Thoracic aorta (tissue), 2 donors: ENCODE measurements at places on chromosomes 2 and 18. TPM values are rescaled to one million over a fixed set of nuclear protein-coding genes. Genes with fewer than 3 reads are reported as not detected.

GRCh38 chr2:237604960-237605359 lies 14.4 kb upstream of the RAB17 start:
- no peak for DNase-seq

- no peak for DNase-seq
Observed at GRCh38 chr2:38156436-38156835, 80.5 kb upstream of the CYP1B1 start.

DNA sequence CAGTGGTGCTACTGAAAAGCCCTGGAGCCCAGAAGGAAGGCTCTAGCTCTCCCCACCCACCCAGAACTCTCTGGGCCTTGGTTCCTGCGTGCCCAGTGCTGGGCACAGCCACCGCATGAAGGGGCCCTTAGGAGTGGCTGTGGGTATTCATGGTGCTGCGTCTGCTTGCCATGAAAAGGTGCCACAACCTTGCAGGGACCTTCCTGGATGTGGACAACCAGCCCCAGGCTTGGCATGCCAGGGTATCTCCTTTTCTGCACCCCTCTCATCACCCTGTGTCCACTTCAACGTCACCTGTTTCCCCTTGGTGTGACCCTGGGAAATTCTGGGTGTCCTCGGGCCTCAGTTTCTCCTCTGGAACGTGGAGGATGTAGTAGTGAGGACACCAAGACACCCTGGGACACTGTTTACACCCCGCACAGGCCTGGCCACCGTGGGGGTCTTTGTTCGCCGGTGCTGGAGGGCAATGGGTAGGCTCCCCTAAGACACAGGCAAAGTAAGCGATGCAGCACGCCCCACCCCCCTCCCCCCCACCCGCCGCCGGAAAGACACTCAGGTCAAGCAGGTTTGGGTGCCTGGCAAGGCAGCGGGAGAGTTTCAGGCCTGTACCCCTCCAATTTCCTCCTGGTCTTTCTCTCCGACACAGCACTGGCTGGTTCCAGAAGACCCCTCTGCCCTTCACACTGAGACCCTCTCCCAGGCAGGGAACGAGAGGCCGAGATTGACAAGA lies 34.8 kb upstream of the TAF1B start:
- no peak for DNase-seq

DNA sequence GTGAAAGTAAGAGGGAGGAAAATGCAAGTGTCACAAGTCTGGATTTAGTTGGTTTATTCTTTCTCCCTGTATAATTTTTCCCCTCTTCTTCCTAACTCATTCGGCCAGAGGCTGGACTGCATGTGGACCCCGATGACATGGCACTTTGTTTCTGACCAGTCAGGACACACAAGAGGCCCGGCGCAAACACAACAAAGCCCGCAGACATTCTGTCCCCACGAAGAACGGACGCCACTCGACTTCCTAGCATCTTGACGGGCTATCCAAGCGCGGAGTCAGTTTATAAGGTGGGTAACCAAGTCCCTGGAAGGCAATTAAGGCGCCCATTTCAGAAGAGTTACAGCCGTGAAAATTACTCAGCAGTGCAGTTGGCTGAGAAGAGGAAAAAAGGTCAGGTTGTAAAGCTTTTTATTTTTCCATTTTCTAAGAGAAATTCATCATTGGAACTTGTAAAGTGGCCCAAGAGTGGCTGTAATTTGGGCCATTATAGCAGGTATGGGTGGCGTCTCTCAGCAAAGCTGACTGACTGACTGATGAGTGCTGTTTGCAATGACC lies at the start of gene TPO:
Gene TPO (plus strand): TSS at position 308 of the 555 bp plus-strand sequence. CDS start 946 bp downstream, outside the sequence.
- no peak for DNase-seq

DNA sequence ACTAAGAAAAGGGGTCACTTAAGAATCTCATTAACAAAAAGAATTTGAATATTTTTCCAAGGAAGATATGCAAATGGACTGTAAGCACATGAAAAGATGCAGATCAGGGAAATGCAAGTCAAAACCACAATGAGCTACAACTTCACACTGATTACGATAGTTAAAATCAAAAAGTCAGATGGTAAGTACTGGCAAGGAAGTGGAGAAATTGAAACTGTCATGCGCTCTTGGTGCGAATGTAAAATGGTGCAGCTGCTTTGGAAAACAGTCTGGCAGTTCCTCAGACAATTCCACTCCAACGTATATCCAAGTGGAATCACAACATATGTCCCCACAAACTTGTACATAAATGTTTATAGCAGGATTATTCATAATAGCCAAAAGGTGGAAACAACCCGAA lies 81.4 kb downstream of the MSH2 start:
- DNase-seq = no peak

DNA sequence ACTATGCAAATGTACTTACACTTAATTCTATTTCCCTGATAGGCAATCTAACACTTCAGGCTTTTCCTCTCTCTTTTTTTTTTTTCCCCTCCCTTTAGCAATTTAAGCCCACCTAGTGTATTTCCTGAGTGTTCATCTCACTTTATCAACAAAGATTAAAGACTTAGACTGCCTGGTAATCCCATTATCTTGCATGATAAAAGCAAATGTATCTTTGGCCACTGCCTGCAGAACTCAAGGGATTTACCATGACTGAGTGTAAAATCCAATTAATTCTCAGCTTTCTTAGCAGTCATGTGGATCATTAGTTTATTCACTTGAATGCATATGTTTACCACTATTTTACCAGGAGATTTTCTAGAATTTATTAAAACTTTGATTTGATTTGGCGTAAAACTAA lies 1102.2 kb upstream of the GYPC start:
- DNase-seq = no peak

DNA sequence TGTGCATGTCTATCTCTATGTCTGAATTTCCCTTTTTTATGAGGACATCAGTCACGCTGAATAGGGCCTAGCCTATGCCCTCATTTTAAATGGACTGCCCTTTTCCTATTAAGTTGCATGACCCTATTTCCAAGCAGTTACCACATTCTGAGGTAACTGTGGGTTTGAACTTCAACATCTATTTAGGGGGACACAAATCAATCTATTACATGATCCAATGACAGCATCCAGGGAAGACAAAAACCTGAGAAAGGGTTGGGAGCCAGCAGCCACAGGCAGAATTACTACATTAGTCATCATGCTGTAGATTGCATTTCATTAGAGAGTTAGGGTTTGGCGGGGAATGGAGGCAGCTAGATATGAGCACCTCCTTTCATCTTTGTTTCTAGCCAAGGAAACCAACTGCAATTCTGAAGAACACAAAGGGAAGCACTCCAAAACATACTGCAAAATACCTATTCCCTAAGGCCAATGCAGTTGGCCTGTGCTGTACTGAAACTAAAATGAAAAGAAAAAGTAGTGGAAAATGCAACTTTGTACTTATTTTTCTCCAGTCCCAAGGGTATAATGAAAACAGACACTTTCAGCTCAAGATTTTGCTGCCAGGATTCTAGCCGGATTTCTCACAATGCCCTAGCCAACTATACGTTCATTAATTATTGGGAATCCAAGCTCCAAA lies 40.4 kb upstream of the C1D start:
- DNase-seq = no peak

DNA sequence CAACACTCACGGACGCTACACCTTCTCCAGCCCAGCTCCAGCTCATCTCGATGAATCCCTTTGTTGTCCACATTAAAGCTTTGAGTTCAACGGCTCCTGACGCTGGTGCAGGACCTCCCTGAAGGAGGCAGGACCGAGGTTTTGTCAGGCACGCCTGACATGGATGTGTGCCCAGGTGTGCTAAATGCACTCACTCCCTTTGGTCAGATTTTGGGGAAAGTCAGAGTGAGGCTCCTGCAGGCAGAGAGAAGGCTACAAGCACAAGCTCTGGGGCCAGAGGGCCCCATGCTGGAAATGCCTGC lies 78.6 kb downstream of the NDUFA10 start:
- no peak for DNase-seq

DNA sequence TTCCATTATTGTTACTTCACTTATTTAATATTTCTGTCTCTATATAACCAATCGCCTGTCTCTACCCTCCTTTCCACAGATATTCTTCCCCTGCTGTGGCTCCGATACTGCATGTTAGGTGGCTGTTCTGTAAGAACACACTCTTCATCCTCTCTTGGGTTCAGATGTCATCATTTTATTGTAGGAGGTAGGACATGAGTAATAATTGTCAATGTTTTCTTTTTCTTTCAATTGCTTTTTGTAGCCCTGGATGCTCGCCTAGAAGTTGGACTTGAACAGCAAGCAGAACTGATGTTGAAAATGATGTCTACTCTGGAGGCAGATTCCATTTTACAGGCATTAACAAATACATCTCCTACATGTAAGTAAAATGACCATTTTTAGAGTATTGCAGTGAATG lies 128.6 kb downstream of the BIRC6 start:
- no peak for DNase-seq

- DNase-seq = no peak
Observed at GRCh38 chr18:21991886-21992285, 177.5 kb upstream of the GATA6 start.

DNA sequence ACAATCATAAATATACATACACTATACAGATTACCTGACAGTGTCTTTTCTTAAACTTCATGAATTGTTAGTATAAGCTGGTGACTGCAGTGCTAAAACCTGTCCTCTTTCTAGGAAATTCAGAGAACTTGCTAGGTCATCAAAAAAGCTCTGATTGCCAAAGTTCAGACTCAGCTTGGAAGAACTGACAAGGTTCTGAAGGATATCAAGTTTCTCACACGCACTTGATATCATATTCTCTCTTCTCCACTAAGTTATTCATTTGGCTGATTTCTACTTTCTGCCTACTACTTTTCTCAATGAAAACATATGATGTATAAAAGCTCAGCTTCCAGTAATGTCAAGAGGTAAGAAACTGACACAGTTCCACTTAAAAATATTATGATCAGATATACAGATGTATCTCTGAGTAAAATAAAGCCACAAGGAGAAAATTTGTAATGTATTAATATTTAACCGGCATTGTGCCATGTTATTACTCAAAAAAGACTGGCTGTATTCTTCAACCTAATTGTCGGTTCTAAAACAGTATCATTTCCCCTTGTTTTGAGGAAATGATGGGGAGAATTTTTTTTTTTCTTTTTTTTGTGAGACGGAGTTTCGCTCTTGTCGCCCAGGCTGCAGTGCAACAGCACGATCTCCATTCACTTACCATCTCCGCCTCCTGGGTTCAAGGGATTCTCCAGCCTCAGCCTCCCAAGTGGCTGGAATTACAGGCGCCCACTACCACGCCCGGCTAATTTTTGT lies 2.4 kb downstream of the OSBPL1A start:
- no peak for DNase-seq

DNA sequence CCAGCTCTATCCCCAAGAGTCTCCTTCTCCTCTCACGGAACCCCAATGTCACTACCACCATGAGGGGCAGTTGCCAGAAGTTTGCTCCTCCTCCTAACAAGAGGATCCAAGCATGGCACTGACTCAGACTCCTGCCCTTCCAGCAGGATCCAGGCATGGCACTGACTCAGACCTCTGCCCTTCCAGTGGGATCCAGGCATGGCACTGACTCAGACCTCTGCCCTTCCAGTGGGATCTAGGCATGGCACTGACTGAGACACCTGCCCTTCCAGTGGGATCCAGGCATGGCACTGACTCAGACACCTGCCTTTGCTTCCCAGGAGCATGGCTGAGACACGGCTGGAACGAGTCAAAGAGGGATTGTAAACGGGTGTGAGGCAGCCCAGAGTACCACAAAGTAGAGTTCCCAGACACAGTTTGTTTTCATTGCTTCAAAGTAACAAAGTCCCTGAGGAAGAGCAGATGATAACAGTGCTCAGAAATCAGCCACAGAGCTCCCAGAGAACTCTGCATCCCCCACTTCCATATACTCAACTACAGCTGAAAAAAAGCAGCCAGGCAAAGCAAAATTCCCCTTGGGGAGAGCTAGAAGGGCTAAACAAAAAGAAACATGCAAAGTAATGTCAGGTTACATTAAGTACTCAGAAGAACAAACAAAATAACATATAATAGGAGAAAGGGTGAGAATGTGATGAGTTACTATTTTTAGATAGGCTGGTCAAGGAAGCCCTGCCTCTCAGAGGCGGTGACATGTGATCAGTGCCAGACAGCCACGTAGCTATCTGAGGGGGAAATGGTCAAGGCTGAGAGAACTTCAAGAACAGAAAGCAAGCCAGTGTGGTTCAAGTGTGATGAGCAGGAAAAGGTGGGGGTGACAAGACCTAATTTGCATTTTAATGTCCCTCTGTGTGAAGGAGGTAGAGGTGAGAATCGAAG lies 3.0 kb downstream of the BUB1 start:
- no peak for DNase-seq

DNA sequence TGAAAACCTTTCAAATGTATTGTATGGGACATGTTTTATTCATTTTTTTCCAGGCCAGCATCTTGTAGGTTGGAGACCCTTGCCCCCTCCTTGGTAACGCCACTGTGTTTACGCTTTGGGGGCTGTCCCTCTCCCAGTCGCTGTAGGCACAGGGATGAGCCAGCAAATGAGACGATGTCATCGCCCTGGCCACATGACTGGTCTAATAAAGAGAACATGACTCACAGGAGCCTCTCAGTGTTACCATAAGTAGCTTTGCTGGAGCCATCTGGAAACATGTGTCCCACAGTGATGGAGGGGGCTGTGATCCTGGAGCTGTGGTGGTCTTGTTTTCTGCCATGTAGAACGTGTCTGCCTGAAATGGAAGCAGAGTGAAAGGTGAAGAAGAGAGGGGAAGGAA lies 78.9 kb downstream of the CD8B2 start:
- no peak for DNase-seq

DNA sequence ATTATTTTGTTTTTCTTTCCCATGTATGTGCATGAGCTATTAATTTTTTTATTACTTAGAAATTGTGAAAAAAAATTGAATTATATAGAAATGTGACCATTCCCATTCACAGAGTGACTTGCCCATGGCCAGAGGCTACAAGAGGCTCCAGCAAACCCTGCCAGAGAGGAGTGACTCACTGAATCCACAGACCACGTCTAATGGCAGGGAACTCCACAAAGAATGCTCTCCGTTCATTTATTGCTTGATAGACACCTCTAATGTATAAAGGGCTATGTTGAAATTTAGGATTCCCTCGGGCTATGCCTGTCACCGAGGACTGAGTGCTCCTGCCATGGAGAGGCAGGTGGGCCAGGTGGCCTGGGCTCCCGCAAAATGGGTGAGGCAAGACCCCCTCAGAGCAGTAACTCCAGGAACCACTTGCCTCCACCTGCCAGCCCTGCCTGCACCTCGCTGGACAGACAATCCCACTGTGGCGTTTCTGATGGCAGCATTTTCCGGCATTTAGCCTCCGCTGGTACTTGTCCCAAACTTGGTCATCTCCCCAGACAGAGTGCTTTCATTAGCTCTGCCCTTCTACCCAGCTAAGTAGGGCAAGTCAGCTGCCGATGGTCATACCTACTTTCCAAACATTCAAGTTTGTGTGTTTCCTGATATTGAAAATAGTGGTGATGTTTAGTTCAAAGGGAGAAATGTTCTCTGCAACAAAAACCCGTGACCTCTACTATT lies 200.3 kb downstream of the PRKCE start:
- no peak for DNase-seq

GRCh38 chr2:172376505-172377125 lies 50.8 kb upstream of the ITGA6 start:
- no peak for DNase-seq

GRCh38 chr2:85684380-85684779 lies 9.8 kb upstream of the GNLY start:
- no peak for DNase-seq

Gene MAP2
- 51.6 TPM for total RNA-seq

Gene GLI2
- total RNA-seq = 5.4 TPM

Gene EIF2B4
- 31.5 TPM for total RNA-seq

Gene CPLX4
- not detected for total RNA-seq

Gene ZEB2
- 122 TPM for total RNA-seq

Gene CNTNAP5
- total RNA-seq = not detected

Gene DCDC2C
- total RNA-seq = 13.1 TPM

Gene NT5C1B
- not detected for total RNA-seq
